ENCODE measurements at places on chromosomes 7 and 10.

GRCh38 chr10:101256387-101256786 is 27.1 kb upstream of the LBX1 start:
- no peak for DNase-seq

- peak; percentile 47 for DNase-seq
These were observed 91.0 kb downstream of the ALOX5 start for GRCh38 chr10:45464958-45465567.

DNA sequence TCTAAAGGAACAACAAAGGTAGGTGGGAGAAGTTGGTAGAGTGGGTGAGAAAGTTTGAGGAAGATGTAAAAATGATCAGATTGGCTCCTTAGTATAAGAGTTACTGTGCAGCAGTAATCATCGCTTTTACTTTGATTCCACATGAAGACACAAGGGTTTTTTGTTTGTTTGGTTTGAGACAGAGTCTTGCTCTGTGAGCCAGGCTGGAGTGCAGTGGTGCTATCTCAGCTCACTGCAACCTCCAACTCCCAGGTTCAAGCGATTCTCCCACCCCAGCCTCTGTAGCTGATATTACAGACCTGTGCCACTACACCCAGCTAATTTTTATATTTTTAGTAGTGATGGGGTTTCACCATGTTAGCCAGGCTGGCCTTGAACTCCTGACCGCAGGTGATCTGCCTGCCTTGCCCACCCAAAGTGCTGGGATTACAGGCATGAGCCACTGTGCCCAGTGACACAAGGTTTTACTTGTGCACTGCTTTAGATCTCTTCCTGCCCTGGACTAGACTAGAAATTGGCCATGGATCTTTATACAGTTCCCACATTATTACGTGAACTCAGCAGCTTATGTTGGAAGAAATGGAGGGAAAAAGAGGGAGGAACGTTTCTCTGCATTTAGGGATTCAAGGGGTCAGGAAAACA is 10.7 kb downstream of the LUC7L2 start:
- no peak for DNase-seq

DNA sequence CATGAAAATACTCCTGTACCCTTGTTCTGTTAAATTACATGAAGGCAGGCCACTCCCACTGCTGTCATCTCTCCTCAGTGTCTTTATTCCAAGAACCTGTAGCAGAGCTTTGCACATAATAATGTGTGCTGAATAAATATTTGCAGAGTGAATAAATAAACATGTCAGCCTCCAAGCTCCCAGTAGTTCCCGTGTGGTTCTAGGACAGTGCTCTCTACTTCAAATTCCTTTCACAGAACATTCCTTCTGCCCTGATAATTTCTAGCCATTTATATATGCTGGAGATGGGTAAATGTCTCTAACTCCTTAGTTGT is 20.3 kb upstream of the HYAL4 start:
- no peak for DNase-seq

DNA sequence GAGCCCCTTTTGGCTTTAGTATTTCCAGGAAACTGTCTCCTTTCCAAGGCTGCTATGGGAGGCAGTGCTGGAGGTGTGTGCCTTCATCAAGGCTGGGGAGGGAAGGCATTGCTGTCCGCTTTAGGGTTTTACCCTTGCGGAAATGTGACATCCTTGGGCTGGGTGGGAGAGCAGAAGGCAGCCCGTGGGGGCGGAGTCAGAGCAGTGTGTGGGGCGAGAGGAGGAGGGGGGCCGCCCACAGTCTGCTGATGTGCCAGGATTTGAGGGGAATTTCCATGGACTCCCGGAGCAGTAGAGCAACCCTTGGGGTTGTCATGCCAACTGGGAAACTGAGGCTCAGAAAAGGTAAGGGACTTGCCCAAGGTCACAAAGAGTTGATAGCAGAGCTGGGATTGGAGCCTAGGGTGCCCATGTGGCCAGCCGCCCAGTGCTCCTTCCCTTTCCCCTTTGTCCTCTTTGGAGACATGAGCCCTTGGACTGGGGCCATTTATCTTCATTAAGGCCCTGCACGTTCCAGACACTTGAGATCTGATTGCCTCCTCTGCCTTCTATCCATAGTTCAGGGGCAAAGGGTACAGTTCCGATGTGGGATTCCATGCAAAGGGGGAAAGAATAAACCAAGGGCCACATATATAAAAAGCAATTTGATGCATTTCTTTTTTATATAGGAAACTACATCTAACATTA is 22.2 kb downstream of the TSPAN15 start:
- DNase-seq = no peak

DNA sequence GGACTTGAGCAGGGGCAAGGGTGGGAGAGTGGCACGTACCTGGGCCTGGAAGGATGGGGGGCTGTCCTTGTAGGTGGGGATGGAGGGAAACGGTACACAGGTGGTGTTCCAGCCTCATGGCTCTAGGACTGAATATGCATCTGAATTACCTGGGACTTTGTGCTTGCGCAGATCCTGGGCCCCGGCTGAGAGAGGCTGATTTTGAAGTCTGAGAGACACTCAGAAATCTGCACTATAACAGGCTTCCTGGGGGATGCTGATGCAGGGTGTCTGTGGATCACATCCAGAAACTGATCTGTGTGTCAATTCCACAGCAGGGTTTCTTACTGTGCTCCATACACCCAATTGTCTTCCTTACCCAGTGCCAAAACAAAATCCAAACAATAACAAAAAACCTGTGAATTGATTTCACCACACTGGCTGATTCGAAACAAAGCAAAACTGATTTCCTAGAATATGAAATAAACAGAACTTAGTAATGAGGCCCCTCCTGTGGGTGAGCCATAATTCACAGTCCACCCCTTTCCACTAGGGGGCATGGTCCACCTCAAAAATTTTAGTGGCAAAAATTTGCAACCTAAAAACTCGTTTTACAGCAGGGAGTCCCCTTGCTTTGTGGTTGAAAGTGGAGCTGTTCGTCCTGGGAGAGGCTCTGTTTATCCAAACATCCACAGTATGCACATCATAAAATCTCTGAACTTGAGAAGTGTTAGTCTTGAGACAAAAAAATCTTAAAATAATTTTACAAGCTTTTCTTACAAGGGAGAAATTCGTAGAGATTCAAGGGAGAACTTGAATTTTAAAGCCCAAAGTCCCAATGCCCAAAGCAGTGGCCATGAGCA is 32.0 kb upstream of the PLEKHA1 start:
- peak; percentile 54 for DNase-seq

DNA sequence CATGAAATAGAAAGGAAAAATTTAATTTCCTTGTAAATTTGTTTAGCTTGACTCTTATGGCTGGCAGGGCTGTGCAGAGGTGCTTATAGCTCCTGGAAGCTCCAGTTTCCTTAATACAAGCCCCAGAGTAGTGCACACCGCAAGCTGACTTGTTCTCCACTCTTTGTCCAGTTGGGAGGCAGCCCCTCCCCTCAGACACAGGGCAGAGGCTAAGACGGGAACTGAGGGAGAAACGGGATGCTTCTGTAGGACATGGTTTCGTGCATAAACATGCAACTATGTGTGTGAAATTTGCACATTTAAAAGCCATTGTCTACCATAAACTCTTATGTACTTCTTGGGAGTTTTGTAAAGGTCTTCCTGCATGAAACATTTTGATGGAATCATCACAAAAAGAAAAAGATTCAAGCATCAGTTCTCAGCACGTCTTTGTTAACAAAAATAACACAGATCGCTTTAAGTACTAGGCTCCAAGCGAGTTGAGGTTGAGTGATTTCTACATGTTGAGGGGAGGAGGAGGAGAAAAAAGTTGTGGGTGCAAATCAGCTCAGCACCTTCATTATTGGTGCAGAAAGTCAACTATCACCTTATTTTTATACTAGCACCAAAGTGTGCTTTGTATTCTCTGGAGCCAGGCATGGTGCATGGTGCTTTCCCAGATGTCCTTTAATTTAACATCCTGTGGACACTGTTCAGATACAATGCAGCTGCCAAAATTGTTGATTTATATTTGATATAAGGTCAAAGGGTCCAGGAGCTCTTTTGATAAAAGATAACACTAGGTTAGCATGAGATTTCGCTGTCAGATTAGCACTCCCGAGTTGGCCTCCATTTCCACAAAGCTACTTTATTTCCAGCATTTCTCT is 124.5 kb downstream of the CHN2 start:
- DNase-seq = no peak

DNA sequence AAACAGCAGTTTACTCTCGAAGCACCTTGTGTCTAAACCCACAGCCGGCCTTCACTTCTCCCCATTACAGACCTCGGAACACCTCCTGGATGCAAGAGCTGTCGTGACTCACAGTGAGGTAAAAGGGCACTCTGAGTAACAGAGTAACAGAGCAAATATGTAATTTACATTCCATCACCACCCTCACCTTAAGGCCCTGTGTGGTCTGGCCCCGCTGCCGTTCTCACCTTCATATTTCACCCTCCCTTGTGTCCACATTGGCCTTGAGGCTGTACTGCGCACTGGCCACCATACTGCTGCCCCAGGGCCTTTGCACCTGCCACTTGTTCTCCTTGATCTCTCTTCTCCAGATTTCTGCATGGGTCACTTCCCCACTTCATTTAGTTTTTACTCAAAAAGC is 12.6 kb downstream of the FFAR4 start:
- no peak for DNase-seq

DNA sequence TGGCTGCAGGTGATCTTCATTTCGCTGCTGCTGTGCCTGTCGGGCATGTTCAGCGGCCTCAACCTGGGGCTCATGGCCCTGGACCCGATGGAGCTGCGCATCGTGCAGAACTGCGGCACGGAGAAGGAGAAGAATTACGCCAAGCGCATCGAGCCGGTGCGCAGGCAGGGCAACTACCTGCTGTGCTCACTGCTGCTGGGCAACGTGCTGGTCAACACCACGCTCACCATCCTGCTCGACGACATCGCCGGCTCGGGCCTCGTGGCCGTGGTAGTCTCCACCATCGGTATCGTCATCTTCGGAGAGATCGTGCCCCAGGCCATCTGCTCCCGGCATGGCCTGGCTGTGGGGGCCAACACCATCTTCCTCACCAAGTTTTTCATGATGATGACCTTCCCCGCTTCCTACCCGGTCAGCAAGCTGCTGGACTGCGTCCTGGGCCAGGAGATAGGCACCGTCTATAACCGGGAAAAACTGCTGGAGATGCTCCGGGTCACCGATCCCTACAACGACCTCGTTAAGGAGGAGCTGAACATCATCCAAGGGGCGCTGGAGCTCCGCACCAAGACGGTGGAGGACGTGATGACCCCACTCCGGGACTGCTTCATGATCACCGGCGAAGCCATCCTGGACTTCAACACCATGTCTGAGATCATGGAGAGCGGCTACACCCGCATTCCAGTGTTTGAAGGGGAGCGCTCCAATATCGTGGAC is 1.3 kb downstream of the CNNM2 start:
- no peak for DNase-seq

- DNase-seq = no peak
These were observed 143.1 kb upstream of the LRRTM3 start for GRCh38 chr10:66782776-66783175.

DNA sequence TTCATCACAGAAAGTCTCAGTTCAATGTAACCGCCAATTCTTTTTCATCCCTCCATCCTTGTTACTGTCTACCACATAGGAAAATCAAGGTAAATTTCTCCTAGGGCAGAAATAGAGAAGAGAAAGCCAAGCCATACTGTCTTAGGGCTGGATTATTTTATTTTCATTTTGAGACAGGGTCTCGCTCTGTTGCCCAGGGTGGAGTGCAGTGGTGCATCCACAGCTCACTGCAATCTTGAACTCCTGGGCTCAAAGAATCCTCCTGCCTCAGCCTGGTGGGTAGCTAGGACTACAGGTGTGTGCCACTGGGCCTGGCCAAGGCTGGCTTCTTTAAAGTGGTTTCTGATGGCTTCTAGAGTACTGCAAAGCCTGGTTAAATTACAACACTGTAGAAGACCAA is 181.7 kb downstream of the SRPK2 start:
- no peak for DNase-seq

GRCh38 chr7:3892686-3893085 is 591.6 kb downstream of the SDK1 start:
- no peak for DNase-seq

DNA sequence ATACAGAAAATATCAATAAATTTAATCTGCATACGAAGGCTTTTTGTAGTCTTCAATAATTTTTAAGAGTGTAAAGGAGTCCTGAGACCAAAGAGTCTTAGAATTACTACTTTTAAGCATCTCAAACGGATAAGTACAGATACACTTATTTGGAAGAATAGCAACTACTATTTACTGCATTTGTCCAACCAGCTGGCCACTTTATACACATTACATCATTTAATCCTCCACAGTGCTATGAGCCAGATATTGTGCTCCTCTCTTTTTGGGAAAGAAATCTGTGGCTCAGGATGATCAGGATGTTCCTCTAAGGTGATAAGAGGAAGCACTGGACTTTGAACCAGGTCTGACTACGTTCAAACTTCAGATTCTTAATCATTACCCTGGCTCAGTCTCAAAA is 588.6 kb upstream of the LRRTM3 start:
- DNase-seq = no peak

GRCh38 chr7:99363286-99363685 is 11.2 kb upstream of the ARPC1B start:
- no peak for DNase-seq

DNA sequence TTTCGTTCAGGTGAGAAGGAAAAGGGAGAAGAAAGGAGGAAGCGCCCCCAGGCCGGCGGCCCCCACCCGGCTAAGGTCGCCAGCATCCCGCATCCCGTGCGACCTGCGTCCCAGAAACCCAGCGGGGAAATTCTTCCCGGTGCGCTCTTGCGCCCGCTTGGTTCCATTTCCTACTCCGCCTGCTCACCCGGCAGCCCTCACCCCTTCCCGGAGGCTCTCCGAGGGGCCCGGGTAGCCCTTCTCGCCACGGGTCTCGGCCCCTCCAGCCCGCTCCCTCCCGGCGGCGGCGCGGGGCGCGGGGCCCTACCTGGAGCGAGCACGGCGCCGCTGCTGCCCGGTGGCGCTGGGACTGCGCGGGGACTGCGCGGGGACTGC is at the start of gene PRKCQ:
Gene PRKCQ (minus strand): TSS at position 373 of the 375 bp plus-strand sequence. CDS start 65,141 bp downstream, outside the sequence.
- no peak for DNase-seq

DNA sequence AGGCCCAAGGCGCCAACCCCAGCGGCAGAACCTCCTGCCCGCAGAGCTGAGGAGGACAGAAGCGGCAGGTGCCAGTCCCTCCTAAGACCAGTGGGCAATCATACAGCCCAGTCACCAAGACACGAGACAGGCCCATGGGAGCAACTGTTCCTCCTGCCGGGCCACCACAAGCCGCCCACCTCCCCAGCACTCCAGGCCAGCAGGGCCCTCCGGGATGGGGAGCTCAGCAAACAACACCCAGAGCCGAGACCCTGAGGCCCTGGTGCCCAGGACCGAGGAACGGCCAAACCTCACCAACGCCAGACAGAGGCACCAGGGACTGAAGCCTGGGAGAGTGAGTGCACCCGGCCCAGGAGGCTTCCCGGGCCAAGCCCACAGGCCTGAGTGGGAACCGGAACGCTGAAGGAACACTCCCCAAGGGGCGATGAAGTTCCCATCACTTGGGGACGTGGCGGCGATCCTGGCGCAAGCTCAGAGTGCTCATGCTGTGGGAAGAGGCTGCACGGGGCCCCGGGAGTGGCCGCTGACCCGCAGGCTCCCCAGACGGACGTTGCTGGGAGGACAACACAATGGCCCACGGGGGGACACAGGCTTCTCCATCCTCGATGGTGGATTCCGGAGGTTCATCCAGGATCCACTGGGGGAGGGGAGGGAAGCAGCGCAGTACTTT is 35.1 kb downstream of the GPER1 start:
- DNase-seq = no peak

- DNase-seq = no peak
These were observed 538 bp downstream of the AHCYL2 start for GRCh38 chr7:129225206-129225930.

Data from Jurkat, Clone E6-1 (cell line).